ENCODE measurements at places on chromosomes 12 and 14.

- DNase-seq, result no peak
These were observed 26.9 kb downstream of the CMKLR1 start for GRCh38 chr12:108312073-108312659.

DNA sequence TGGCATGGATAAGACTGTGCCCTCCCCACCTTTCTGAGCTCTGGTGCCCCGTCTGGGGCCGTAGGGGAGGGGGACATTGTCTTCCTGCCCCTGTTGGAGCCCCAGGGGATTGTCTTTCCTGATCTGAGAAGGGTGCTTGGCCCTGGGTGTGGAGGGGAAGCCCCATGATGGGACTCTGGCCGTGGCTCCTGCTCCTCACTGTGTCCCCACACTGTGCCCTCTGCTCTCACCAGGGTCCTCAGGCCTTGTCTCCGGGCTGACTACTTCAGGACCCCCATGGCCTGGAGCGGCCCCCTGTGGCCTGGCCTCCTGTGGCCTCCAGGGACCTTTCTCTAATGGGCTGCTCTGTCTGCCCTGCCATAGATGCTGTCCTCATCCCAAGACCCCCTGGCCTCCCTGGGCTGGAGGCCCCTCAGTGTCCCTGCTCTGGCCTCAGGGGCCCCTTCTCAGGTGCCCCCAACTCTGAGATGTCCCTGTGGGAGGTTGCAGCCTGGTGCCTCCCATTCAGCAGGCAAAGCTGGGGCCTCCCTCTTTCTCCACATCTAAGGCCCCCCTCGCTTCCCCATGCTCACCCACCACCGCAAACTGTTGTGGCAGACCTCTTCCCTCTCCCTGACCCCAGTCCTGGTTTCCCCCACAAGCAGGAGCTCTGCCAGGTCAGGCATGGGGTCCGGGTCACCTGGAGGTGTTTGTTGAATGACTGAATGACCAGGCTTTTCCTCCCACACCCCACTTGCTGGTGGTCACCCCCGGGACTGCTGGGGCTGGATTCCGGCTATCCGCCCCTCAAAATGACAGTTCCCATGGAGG lies 4.0 kb downstream of the KIF26A start:
- no peak for DNase-seq

DNA sequence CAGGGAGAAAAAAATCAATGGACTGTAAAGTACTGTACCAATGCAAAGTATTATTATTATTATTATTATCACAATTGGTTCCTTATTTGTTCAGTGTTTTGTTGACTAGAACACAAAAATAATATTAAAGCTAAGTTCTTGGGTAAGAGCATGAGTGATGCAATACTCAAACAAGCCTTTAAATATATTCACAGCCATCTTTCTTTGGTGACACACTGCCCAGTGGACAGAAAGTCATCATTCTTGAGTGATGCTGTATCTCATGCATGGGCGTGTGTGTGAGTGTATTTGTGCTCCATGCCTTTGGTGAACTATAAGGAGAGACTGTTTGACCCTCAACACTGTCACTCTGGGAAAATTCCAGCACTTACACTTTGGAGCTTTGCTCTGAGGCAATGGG lies 93.6 kb downstream of the KCNK10 start:
- no peak for DNase-seq

DNA sequence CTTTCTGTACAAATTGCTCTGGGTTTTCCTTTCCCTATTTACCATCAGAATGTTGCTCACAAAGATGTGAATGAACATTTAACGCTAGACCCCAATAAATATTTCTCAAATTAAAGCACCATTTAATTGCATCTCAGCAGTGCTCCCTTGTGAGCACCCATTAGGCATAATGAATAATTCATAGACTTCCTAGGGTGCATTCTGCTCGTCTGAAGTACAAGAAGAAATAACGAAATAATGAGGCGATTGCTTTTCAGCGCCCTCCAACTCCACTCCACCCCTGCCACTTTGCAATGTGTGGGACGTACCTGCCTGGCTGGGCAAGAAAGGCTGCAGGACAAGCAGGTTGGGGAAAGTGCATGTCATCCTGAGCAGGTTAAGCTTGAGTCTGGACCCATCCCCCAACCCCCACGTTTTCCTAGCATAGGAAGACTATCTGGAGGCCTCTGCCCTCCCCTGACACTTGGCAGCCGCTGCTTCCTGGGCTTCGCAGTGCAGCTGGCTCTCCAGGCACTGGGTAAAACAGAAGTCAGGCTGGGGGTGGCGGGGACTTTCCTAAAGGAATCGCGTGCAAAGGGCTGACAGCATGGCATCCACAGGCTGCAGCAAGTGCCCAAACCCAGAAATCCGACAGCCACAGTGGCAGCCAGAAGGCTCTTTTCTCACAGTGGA lies 253.7 kb downstream of the DUSP6 start:
- DNase-seq, result no peak

DNA sequence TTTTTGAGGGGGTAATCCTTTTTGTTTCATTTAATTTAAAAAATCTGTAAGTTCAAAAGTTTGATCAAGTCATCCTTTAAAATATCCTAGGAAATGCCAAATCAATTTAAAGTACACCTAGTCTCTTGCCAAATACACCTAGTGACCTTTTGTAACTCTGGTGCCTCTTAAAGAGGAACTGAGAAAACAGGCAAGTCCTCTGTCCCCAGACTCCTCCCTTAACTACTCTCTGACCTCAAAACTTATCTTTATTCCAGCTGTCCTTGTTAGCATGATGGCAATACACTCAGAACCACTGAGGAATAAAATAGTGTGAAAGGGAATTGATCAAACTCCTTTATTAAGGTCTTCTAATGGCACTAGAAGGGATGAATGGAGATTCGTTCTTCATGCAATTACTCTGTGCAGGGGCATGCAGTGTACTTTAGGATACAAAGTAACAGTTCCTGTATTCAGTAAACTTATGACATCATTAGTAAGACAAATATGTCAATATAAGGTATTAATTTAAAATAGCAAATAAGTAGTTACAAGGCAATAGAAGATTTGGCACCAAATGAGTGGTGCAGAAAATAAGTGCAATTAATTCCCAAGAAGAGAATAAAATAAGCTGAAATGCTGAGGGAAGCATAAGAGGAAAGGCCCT lies 3.3 kb downstream of the FAR2 start:
- DNase-seq, result no peak

DNA sequence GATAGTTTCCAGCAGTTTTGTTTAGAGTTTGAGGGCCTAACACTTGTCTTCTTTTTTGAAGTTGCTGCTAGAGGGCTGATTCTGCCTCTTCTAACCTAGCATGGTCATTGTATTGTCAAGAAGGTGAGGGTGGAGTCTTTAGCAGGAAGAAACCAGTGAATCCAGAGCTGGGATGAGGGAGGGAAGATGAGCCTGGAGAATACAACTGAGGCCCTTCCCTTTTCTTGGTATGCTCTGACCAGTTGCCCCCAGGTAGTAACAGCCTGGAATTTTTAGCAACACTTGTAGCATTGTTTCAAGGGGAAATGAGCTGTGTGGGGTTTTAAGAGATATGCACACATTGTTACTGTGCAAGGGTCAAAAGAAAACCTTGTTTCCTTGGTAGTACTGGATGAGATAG lies 9.0 kb downstream of the FLVCR2 start:
- no peak for DNase-seq

DNA sequence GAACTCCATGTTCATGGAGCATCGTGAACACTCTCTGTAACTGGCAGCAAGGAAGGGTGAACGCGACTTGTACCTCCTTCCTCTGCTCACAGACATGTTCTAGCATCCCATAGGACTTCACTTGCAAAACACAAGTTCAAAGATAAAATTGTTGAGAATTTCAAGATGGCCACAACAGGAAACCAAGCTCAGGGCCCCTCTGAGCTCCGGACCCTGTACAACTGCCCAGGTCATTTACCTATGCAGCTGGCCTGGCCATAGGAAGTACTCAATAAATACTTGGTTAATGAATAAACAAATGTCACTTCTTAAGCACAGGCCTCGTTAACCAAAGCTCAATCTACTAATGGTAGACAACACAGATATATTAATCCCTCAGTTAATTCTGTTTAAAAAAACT lies 11.7 kb upstream of the PPP4R4 start:
- no peak for DNase-seq

- DNase-seq, result no peak
These were observed 70.2 kb upstream of the NCOR2 start for GRCh38 chr12:124637581-124637981.

GRCh38 chr14:53896726-53897125 lies 59.9 kb downstream of the BMP4 start:
- no peak for DNase-seq

- DNase-seq, result no peak
These were observed 78.9 kb downstream of the SNAPC1 start for GRCh38 chr14:61841145-61841544.

DNA sequence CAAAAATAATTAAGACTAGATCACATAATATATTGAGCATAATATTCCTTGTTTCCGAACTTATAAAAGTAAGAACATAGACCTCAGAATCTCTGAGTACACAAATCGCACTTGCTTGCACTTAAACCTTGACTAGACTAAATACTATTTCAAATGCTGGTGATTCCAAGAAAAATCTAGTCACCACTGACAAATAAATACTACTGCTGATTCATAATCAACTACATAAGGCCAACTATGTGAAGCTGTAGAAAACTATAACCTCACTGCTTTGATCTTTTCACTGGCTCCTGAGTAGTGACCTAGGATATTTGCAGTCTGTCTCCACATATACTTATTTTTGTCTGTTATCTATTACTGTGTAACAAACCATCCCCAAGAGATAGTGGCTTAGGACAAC lies 245.4 kb downstream of the DIO2 start:
- no peak for DNase-seq

DNA sequence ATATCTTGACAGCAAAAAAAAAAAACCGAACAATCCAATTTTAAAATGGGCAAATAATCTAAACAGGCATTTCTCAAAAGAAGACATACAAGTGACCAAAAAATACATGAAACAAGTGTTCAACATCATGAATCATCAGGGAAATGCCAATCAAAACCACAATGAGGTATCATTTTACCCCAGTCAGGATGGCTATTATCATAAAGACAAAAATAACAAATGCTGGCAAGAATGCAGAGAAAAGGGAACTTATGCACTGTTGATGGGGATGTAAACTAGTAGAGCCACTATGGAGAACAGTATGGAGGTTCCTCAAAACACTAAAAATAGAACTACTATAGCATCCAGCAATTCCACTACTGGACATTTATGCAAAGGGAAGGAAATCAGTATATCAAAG lies 448.2 kb downstream of the RGS6 start:
- no peak for DNase-seq

- peak; percentile 50 for DNase-seq
These were observed 25.4 kb upstream of the PLEKHG6 start for GRCh38 chr12:6285063-6285477.

DNA sequence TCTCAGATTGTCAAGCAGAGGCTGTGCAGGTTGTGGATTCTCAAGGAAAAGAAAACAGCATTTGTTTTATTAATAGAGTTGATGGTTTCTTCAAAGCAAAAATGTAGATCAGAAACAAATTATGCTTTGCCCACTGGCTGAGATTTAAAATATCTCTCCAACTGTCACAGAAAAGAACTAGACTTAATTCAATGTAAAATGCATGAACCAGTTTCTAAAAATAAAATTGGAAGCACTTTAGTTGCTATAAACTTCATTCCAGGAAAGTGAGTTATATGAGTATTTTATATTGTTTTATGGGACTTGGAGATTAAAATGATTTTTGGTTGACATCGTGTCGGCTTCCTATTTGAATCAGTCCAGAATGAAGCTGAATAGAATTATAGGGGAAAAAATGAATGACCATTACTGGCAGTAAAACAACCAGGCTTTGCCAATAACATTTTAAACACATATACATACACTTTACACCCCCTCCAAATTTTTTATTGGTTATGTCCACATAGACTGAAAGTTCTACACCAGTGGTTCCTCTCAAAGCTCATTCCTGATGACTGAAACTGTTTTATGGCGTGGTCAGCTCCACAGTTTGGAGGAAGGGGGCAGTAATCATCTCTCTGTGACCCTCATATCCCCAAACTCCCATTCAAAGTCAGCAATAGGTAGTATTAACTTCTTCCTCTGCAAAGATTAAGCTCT lies 55.5 kb upstream of the DAAM1 start:
- no peak for DNase-seq

GRCh38 chr14:23035303-23036144 lies 824 bp upstream of the PSMB5 start:
- no peak for DNase-seq

DNA sequence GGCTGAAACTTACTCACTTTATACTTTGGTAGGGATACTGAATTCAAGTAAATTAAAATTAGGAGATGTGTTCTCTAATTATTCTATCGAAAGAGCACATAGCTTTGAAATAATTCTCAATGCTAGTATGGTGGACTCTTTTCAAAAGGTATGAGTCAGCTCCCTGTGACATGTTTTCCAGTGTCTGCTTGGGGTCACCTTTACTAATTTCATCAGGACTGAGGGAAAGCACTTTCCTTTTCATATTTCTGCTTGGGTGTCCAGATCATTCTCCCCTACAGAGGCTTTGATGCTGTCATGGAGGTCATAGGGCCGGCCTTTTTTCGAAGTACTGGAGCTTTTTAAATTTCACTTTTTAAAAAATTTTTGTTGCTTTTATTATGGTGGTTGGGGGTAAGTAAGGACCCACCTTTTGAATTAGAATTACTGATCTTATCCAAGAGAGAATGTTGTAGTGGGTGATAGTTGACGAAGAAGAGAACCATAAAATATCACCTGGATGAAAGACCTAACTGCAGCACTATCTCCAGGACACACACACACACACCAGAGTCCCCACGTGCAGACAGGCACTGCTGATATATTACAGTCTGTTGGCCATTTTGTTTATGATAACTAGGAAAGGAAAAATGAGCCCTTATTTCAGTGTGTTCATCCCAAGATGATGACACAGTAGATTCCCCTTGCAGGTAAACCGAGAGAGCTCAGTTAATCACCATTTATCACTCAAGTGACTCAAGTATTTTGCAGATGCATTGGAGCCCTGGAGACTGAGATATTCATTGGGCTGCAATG lies 558.6 kb downstream of the DIO2 start:
- DNase-seq, result no peak

- no peak for DNase-seq
These were observed 705.8 kb upstream of the USP15 start for GRCh38 chr12:61554268-61555008.

DNA sequence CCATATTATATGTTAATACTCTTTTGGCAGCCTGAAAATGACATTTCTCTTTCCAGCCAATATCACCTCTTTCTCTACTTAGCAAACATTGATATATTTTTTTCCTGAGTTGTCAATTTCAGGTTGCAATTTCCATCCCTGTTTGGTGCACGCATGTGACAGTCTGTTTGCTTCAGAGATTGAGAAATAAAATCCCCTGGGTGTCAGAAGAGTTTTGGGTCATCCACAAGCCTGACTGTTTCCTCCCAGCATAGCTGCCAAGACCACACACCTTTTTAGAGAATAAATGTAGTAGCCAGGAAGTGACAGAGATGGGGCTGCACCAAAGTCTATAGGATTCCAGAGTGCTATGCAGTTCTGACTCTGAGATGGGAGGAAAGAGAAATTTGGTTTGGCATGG lies 144.9 kb upstream of the NOS1 start:
- DNase-seq, result no peak

DNA sequence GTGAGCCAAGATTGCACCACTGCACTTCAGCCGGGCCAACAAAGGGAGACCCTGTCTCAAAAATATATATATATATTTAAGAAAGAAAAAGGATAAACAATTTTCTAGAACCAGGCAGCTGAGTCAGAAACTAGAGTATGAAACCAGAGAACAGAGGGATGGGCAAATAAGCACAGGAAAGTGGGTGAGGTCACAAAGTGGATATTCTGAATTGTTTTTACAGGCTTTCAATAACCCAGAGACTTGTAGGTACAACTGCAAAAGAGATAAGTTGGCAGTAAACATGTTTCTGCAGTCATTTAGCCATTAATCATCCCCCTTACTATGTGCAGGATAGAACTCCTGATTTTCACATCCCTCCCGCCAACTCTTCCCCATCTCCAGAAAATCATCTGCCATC lies 94.2 kb downstream of the BTG1 start:
- DNase-seq, result no peak

Measured in A172 (cell line).